ENCODE measurements at places on chromosomes 6 and 20.

DNA sequence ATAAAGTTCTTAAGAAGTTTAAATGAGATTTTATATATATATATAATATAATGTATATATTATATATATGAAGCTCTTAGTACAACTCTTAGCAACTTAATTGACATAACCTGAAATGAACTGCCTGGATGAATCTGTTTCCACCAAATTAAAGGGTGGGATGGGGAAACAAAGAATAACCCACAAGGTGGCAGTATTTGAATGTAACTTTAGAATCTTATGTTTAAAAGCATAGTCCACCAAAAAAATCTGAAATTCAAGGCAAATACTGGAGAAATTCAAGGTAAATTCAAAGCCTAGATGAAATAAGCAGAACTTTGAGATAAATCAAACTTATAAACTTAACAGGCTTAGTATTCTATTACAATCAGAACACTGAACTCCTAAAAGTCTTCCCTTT lies 4.4 kb upstream of the IBTK start:
- DNase-seq: peak; percentile 52

DNA sequence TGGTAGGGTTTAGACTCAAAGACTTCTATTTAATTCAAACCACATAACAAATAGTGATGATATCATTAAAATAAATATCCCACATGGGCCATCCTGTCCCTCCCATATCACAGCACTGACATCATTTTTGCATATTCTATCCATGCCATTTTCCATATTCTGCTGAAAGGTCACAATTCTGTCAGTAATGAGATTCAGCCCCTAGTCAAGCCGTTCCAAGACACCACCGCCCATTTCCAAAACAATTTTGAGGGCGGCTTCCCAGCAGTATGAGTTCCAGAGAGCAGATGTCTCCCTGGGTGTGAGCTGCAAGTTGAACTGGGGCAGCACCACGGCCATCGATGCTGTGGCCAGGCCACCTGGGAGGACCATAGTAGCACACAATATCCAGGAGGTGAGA lies 65.1 kb upstream of the PLEKHG1 start:
- DNase-seq: no peak

GRCh38 chr6:6704103-6705060 lies 115.9 kb downstream of the LY86 start:
- no peak for DNase-seq

DNA sequence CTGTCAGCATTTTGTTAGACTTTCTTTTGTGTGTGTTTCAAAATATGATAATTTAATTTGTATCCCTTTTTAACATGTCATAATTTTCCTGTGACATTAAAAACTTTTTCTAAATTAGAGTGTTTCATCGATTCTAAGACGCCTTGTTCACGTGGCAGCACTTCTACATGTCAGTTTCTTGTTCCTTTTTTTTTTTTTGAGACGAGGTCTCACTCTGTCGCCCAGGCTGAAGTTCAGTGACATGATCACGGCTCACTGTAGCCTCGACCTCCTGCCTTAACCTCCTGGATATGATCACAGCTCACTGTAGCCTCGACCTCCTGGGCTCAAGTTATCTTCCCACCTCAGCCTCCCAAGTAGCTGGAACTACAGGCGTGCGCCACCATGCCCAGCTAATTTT lies 27.6 kb upstream of the ADRM1 start:
- no peak for DNase-seq

GRCh38 chr6:114364301-114364700 lies 21.5 kb upstream of the HS3ST5 start:
- DNase-seq: peak; percentile 79

DNA sequence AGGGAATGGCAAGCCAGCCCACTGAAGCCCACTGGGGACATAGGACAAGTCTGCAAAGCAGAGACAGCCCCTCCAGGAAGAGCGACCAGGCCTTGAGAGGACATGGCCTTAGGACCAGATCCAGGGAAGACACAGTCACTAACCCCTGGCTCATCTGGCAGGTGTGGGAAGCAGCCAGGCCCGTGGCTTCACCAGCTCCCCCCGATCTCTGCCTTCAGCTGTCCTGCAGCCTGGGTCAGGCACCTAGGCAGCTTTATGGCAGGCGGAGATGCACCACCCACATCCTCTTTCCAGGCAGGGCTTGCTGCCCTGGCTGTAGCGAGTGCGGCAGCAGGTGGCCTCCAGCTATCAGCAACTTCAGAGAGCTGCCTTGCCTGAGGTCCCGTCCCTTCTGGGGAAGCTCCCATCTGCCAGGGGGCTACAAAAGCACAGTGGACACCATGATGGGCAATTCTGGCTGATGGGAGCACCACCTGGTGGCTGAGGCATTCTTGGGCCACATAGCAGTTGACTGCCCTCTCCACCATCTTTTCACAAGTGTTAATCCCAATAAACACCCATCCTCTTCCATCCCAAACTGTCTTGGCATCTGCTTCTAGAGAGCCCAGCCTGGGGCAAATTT lies 85.8 kb downstream of the DZANK1 start:
- no peak for DNase-seq

GRCh38 chr20:17226410-17227218 lies at the start of gene PCSK2:
Gene PCSK2 (plus strand): TSS chr20:17227040. CDS start chr20:17227306, 266 bp downstream.
- peak; percentile 65 for DNase-seq

GRCh38 chr6:15491986-15492269 lies 170.9 kb downstream of the DTNBP1 start:
- DNase-seq: no peak

DNA sequence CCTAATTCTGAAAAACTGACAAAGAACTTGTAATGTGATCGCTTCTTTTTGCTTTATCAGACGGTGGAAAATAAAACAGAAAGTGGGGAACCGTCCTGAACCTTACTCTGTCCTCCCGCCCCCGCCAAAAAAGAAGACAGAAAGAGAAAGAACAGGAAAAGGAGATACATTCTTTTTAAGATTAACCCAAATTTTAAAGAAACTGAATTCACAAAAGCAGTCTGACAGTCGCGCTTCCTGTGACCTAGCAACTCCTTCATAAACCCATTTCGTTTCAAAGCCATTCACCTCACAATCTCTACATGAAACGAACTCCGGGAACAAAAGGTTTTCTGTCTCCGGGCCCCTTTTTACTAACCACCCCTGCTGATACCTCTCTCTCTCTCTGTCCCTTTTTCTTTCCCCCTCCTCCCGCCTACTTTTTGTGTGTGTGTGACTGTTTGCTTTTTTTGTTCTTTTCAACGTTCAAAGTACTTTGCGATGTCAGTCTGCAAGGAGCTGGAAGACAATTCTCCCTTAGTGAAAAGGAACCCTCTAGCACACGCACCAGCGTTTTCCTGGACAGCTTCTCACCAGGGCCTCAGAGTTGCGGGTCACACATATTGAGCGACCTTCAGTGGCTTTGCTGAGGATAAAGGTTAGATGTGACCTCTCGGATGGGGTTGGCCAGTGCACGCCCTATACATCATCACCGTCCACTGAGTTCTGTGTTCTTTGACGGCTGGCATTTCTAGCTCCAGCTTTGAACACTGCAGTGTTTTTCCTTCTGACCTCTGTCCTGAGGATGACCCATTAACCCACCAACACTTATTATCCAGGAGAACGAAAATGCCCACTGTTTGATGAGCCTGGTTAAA lies 530 bp upstream of the NEDD9 start:
- DNase-seq: peak; percentile 24

- no peak for DNase-seq
Measured at GRCh38 chr6:161414707-161415106, 140.8 kb upstream of the AGPAT4 start.

DNA sequence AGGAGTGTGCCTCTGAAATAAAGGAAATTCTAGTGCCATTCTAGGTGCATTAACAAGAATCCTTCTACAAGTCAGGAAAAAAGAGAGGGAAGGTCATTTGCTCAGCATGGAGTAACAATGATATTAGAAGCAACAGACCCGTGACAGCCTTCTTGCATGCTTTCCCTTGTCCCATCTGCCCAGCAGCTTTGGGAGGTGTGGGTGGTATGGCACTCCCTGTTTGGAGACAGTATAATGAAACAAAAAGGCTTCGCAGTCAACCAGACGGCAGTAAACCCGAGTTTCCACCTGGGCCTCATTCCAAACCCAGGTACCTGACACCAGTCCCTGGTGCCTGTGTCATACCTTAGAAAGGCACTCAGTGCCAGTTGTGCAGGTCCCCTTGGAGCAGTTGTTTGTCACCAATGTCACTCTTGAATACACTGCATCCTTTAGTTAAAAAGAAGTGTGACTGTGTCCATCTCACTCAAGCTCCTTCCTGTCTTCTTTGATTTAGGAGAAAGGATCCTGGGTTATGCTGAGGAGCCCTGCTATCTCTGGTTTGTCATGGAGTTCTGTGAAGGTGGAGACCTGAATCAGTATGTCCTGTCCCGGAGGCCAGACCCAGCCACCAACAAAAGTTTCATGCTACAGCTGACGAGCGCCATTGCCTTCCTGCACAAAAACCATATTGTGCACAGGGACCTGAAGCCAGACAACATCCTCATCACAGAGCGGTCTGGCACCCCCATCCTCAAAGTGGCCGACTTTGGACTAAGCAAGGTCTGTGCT lies 14.7 kb downstream of the STK35 start:
- DNase-seq: no peak

DNA sequence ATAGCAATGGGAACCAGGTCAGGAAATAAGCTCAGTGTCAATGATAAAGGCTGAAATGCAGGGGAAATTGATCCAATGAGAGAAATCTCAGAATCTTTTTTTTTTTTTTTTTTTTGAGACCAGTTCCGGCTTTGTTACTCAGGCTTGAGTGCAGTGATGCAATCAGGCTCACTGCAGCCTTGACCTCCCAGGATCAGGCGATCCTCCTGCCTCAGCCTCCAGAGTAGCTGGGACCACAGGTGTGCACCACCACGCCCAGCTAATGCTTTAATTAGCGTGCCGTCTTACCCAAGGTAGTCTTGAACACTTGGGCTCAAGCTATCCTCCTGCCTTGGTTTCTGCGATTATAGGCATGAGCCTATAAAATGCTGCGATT lies 296.5 kb downstream of the ZNF217 start:
- DNase-seq: no peak

- DNase-seq: peak; percentile 41
Measured at GRCh38 chr6:136791296-136792094, 782 bp downstream of the MAP3K5 start.

- DNase-seq: no peak
Measured at GRCh38 chr6:10136636-10137035, 278.2 kb downstream of the TFAP2A start.

DNA sequence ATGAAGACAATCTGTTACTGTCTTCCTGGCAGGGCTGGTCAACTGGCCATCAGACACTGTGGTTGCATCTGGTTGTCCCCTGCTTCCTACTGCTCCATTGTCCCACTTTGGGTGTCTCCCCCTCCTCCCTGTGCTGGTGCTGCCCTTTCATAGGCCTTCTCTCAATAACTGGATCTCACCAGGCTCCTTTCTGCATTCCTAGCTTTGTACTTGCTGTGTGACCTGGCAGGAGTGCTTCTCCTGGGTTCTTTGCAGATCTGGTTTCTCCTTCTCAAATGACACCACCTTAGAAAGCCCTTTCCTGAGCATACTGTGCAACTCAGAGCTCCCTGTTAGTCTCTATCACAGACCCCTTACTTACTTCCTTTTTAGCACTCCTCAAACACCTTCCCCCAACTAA lies 223.0 kb downstream of the BCKDHB start:
- DNase-seq: no peak

DNA sequence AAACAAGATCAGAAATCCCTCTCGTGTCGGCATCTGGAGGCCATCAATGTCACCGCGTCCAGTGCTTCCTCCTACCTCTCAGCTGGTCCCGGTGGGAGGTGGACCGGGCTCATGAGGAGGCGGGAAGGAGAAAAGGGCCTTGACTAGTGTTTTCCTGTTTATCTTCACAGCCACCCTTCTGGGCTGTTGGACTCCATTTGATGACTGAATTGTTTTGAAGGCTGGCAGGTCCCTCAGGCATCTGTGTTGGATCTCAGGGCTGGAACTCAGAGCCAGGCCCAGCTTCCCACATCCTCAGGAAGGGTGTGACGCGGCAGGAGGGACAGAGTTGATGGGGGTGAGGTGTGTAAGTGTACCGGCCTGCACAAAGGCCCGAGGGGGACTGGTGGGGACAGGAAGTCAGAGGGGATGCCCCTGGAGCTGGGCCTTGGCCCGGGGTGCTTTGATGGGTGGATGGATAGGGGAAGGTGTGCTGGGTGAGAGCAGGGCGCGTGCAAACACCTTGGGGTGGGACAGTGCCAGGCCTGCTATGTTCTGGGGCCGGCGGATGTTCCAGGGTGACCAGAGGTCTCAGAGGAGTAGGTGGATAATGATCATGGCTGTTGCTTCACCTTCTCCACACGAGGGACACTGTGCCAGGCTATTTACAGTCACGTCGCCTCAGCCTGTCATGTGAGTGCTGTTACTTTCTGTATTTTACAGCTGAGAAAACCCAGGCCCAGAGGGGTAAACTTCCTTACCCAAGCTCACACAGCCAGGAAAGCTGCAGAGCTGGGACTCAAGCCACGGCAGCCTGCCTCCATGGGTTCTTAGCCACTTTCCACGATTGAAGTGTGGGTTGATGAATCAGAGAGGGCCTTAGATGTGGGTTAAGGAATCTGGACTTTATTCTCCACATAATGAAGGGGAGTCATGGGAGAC lies 17.9 kb upstream of the CHMP4B start:
- no peak for DNase-seq

- peak; percentile 9 for DNase-seq
Measured at GRCh38 chr6:139406577-139407343, 32.3 kb upstream of the CITED2 start.

GRCh38 chr20:44601801-44602204 lies 19.4 kb downstream of the PKIG start:
- no peak for DNase-seq

Data from ACHN (cell line).